ENCODE measurements at places on chromosomes 5 and 9. TPM values are rescaled to one million over a fixed set of nuclear protein-coding genes. Genes with fewer than 3 reads are reported as not detected.

DNA sequence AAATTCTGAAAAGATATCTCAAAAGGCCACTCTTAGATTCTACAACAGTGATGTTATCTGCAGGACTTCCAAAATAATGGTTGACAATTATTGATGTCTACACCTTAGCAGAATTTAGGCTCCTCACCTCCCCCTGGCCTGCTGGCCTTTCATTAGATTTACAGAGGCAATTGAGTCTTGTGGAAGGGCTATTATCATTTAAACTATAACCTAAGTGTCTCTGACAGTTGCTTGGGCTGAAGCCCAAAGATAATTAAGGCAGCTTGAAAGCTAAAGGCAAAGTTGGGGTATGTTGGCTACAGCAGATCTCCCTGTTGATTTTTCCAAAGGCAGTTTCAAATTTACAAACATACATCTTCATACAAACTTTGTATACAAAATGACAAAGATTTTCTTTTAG is 912.3 kb downstream of the TAF11L14 start:
- H3K4me3 ChIP-seq, result no peak overlapping the region
- no peaks in the 10 kb centered on the region for H3K36me3 ChIP-seq
- no peak for DNase-seq
- no peaks in the 10 kb centered on the region for H3K4me1 ChIP-seq

GRCh38 chr5:116709082-116709481 is 134.5 kb upstream of the SEMA6A start:
- no peaks in the 10 kb centered on the region for H3K4me1 ChIP-seq
- no peak overlapping the region for H3K27ac ChIP-seq
- no peaks in the 10 kb centered on the region for H3K27me3 ChIP-seq
- DNase-seq, result no peak

GRCh38 chr5:33272288-33272687 is 168.5 kb upstream of the TARS1 start:
- H3K27ac ChIP-seq, result no peak overlapping the region
- DNase-seq, result peak; percentile 59
- H3K27me3 ChIP-seq, result no peaks in the 10 kb centered on the region
- H3K4me1 ChIP-seq, result peaks cover 12% of the 10 kb centered on the region

- no peak overlapping the region for H3K27ac ChIP-seq
- no peaks in the 10 kb centered on the region for H3K27me3 ChIP-seq
- H3K4me3 ChIP-seq, result no peak overlapping the region
- no peaks in the 10 kb centered on the region for H3K36me3 ChIP-seq
Observed at GRCh38 chr5:109479260-109479860, 69.6 kb upstream of the PJA2 start.

- no peaks in the 10 kb centered on the region for H3K36me3 ChIP-seq
- peaks cover 26% of the 10 kb centered on the region for H3K4me1 ChIP-seq
- no peak overlapping the region for H3K27ac ChIP-seq
- H3K4me3 ChIP-seq, result no peak overlapping the region
Observed at GRCh38 chr9:129390541-129390940, 212.5 kb upstream of the IER5L start.

GRCh38 chr9:127278372-127278771 is 13.8 kb downstream of the GARNL3 start:
- H3K27me3 ChIP-seq, result no peaks in the 10 kb centered on the region
- no peak overlapping the region for H3K4me3 ChIP-seq

- peaks cover 26% of the 10 kb centered on the region for H3K27me3 ChIP-seq
- H3K27ac ChIP-seq, result no peak overlapping the region
- DNase-seq, result no peak
- H3K4me1 ChIP-seq, result no peaks in the 10 kb centered on the region
- H3K36me3 ChIP-seq, result no peaks in the 10 kb centered on the region
Observed at GRCh38 chr9:114995681-114996221, 65.4 kb upstream of the TNFSF8 start.

- no peak overlapping the region for H3K27ac ChIP-seq
- no peaks in the 10 kb centered on the region for H3K27me3 ChIP-seq
- no peak overlapping the region for H3K4me3 ChIP-seq
- DNase-seq, result peak; percentile 32
Observed at GRCh38 chr5:123700624-123701287, 188.8 kb downstream of the CSNK1G3 start.

GRCh38 chr9:91403665-91404543 is 19.7 kb downstream of the NFIL3 start:
- H3K27ac ChIP-seq, result no peak overlapping the region
- no peaks in the 10 kb centered on the region for H3K4me1 ChIP-seq
- no peaks in the 10 kb centered on the region for H3K27me3 ChIP-seq

Gene RNF208
- 26.1 TPM for total RNA-seq

DNA sequence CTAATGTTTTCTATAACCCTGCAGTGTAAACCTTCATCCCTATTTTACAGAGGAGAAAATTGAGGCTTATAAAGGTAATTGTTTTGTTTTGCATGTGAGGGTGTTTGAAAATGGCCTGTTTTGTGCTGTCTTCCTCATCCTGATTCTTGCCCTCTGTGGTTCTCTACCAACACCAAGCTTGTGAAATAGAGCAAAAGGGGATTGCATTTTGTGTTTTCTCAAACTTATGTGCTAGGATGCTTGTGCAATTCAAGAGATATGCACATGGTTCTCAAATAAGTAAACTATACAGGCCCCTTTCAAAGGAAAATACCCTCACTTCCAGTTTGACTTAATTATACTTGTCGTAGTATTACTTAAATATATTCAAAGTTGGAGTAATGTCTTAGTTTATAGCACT is 17.2 kb downstream of the PAM start:
- H3K36me3 ChIP-seq, result no peaks in the 10 kb centered on the region
- no peaks in the 10 kb centered on the region for H3K27me3 ChIP-seq
- H3K4me1 ChIP-seq, result no peaks in the 10 kb centered on the region
- no peak overlapping the region for H3K27ac ChIP-seq
- no peak overlapping the region for H3K4me3 ChIP-seq

Gene SLC1A3
- total RNA-seq, result 12.9 TPM

- no peak overlapping the region for H3K27ac ChIP-seq
- peaks cover 26% of the 10 kb centered on the region for H3K4me1 ChIP-seq
- no peaks in the 10 kb centered on the region for H3K27me3 ChIP-seq
- DNase-seq, result no peak
Observed at GRCh38 chr5:132951897-132952296, 11.5 kb downstream of the AFF4 start.

Gene PCDHGA2
- total RNA-seq, result not detected

Gene GPR107
- total RNA-seq, result 32.5 TPM

Gene FAM221B
- not detected for total RNA-seq

- H3K27me3 ChIP-seq, result no peaks in the 10 kb centered on the region
- no peak for DNase-seq
- no peaks in the 10 kb centered on the region for H3K36me3 ChIP-seq
- H3K4me1 ChIP-seq, result peaks cover 10% of the 10 kb centered on the region
- H3K4me3 ChIP-seq, result no peak overlapping the region
Observed at GRCh38 chr5:119312403-119312802, 43.4 kb upstream of the TNFAIP8 start.

GRCh38 chr9:97577051-97577450 is 56.1 kb downstream of the TSTD2 start:
- H3K27me3 ChIP-seq, result no peaks in the 10 kb centered on the region
- DNase-seq, result no peak
- no peak overlapping the region for H3K4me3 ChIP-seq
- no peaks in the 10 kb centered on the region for H3K36me3 ChIP-seq

Gene PJA2
- total RNA-seq, result 38.4 TPM

GRCh38 chr9:92970467-92970923 is 23.2 kb downstream of the FGD3 start:
- H3K36me3 ChIP-seq, result no peaks in the 10 kb centered on the region
- H3K27ac ChIP-seq, result no peak overlapping the region
- no peaks in the 10 kb centered on the region for H3K27me3 ChIP-seq
- DNase-seq, result no peak
- H3K4me3 ChIP-seq, result no peak overlapping the region

Gene ZNF366
- not detected for total RNA-seq

DNA sequence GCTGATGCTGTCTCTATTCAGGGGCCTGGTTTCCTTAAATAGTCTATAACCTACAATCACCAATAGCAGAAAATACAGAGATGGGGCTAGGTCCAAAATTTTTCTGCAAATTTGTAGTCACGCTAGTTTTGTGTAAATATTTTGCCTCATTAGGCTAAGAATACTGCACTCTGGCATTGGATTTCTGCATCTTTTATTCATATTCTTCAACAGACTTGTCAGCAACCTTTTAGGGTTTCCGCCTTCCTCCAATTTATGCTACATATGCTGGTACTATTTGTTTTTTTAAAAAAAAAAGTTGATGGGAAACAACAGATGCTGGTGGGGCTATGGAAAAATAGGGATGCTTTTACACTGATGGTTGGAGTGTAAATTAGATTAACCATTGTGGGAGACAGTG is 202.3 kb downstream of the GABRB2 start:
- no peaks in the 10 kb centered on the region for H3K4me1 ChIP-seq
- no peak overlapping the region for H3K4me3 ChIP-seq
- no peaks in the 10 kb centered on the region for H3K36me3 ChIP-seq
- H3K27me3 ChIP-seq, result no peaks in the 10 kb centered on the region
- no peak for DNase-seq

DNA sequence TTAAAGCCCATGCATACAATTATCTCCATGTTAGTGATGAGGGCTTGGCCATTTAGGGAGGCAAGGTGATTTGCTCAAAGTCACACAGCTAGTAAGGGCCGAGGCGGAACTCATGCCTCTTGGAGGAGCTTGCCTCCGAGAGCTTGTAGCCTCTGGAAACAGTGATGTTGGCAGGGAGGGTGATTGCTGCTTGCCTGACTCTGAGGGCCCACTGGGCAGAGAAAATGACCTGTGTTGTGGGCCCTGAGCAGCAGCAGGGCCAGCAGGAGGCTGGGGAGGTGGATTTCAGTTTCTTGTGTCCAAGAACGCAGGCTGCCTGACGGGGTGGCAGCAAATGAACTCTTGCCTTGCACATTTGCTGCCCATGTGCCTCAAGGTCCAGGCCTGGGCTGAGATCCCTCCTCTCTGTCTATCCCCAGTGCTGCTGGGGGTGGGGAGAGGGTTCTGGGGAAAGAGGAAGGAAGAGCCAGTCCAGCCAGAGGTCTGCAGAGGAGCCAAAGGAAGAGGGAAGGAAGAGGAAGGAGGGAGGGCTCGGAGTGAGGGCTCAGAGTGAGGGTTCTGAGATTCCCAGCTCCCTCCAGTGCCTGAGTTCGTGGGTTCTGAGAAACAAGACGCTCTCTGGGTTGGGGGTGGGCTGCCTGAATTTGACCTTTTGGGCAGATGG is 16.2 kb upstream of the PTGS1 start:
- no peaks in the 10 kb centered on the region for H3K27me3 ChIP-seq
- H3K4me1 ChIP-seq, result no peaks in the 10 kb centered on the region

Gene ABO
- total RNA-seq, result 1.2 TPM

DNA sequence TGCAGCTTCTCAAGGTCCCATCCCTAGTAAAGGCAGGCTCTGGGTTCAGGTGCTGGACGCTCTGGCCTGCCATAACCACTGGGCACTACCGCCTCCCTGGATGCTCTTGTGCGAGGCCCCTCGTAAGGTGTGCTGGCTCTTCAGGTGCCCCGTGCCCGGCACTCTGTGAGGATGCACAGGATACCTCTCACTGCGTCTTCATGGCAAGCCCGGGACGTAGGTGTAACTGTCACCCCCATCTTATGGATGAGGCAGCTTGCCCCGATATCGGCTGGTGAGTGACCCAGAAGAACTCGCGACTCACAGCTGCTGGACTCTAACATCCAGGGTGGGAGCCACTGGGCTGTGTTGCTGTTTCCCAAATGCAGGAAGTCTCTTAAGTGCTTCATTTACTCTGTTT is 79.0 kb downstream of the GTF3C4 start:
- DNase-seq, result no peak
- no peak overlapping the region for H3K27ac ChIP-seq
- no peak overlapping the region for H3K4me3 ChIP-seq

DNA sequence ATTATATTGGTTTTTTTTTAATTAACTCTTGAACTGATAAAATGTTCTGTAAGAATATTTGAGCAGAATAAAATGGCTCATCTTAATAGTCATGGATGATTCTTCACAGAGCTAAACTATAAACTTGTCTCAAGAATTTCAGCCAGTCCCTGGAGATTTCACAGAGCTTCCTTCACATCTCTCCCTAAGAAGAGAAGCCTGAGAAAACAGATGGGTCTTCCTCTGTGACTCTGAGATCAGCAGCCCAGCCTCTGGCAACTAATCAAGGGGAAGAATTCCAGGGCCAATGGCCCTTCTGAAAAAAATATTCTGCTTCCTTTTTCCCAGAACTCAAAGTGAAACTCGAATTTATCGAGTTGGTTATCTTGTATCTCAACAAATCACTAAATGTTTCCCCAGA is 122.2 kb upstream of the ITGA1 start:
- H3K27me3 ChIP-seq, result no peaks in the 10 kb centered on the region
- no peak overlapping the region for H3K4me3 ChIP-seq
- no peaks in the 10 kb centered on the region for H3K36me3 ChIP-seq
- H3K27ac ChIP-seq, result no peak overlapping the region
- DNase-seq, result no peak

Gene ORM1
- total RNA-seq, result 5.6 TPM

Gene OR1Q1
- not detected for total RNA-seq

DNA sequence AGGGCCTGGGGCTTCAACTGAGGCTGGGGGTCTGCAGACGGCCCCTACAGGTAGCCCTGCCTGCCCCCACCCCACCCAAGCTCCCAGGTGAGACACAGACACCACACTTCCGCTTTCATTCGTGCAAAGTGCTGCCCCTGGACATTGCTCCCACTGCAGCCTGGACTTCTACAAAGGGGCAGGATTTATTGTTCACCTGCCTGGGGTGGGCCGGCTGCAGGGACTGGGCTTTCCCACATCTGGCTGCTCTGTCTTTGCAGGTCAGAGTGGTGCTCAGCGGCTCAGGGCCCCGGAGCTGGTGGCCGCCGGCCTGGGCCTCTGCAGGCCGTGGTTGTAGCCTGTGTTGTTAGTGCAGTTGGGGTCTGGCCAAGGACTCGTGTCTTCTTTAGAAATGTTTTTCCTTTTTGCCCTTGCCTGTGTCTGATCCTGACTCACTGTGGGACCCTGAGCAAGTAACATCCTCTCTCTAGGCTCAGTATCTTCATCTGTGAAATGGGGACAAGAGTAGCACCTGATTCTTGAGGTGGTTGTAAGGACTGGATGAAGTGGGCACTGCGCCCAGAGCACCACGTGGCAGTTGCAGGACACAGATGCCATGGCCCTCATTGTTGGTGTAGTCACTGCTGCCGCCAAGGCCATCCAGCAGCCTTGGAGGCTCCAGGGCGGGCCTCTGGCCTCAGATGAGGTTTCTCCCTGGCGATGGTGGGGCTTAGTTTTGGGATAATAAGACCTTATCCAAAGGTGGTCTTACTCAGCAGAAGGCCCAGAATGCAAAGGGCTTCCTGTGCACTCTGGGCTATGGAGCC is 143.9 kb downstream of the CACNA1B start:
- H3K4me1 ChIP-seq, result peaks cover 9% of the 10 kb centered on the region
- H3K36me3 ChIP-seq, result no peaks in the 10 kb centered on the region
- no peak overlapping the region for H3K27ac ChIP-seq
- no peak for DNase-seq
- H3K4me3 ChIP-seq, result no peak overlapping the region
